ENCODE measurements at places on chromosomes 6 and 20. TPM values are rescaled to one million over a fixed set of nuclear protein-coding genes. Genes with fewer than 3 reads are reported as not detected.

Gene CPNE5
- total RNA-seq = not detected

Gene GLP1R
- total RNA-seq = not detected

Gene ZNF334
- total RNA-seq = 1.7 TPM

DNA sequence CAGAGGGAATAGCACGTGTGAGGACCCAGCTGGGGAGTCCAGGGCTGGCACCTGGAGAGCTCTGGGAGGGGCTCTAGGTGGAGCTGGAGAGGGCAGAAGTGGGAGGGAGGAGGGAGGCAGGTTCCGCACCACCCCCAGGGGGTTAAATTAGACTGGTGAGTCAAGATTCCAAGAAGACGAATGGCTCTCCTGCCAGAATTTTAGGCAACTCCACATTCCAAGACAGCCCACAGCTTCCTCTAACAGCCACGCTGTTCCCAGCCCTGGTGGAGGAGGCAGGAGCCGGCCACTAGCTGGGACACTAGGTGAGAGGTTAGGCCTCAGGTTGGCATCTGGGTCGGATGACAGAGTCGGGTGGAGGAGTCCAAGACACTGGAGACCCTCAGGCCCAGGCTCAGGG is 60.2 kb downstream of the TFAP2C start:
- DNase-seq = no peak

GRCh38 chr6:95071464-95071863 is 505.9 kb upstream of the MANEA start:
- no peak for DNase-seq

DNA sequence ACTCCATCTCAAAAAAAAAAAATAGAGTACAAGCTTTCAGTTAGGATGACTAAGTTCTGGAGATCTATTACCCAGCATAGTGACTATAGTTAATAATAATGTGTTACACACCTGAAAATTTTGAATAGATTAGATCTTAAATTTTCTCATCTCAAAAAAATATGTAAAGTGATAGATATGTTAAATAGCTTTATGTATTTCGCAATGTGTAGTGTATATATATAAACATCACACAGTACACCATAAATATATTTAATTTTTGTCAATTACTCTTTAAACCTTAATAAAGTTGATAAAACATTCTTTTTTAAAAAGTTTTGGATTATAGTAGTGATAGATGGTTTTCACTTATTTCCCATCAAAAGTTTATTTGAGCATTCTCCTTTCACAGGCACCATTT is 25.6 kb upstream of the LOC128125822 start:
- no peak for DNase-seq

- DNase-seq = no peak
Measured at GRCh38 chr6:107479089-107479690, 10.7 kb upstream of the SOBP start.

DNA sequence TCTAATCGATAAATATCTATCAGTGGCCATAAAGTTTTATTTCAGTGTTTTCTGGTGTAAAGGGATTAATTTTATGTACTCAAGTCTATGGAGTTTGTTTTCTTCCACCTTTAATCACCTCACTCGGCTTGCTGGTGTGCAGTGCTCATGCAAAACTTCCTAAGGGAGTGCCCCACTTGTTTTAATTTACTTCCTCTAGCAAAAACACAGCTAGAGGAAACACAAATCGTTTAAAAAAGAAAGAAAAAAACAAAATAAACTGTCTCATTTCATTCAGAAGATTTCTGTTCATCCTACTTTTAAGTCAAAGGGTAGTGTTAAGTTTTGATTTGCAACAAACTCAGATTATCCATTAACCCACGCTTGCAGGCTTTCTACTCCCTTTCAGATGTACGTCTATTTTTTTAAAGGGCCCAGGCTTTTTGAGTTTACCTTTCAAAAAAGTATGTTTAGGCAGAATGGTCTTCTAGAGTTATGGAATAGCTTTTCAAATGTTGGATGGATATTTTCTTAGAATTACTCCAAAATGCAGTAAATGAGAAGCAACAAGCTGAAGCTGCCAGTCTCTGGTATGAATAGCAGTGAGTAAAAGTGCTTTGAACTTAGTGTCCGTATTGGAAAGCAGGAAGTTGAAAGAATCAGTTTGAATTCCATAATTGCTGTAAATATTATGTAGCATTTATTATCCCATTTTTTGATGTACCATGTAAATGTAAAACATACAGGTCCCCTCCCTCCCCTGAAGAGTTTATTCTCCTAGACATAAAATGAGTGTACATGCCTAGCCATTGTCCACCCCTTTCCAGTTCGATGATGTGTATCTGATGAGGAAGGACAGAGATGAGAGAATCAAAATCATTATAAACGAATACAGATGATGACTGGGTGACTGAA is 113.3 kb downstream of the SLC16A10 start:
- DNase-seq = peak; percentile 16

DNA sequence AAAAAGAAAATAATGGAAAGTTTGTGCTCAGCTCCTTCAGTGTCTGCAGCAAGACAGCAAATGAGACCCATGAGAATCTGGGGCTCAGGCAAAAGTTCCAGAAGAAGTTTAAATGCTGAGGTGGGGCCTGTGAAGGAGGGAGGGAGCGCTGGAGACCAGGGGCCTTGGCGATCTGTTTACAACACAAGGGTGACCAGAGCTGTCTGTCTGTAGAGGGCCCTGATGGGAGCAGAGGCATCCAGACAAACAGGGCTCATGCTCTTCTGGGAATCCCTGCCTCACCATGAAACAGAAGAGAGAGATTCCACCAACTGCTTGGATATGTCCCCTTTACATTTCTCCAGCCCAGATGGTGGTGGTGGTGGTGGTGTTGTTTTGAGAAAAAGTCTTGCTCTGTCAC is 79.3 kb upstream of the SHLD1 start:
- DNase-seq = no peak

DNA sequence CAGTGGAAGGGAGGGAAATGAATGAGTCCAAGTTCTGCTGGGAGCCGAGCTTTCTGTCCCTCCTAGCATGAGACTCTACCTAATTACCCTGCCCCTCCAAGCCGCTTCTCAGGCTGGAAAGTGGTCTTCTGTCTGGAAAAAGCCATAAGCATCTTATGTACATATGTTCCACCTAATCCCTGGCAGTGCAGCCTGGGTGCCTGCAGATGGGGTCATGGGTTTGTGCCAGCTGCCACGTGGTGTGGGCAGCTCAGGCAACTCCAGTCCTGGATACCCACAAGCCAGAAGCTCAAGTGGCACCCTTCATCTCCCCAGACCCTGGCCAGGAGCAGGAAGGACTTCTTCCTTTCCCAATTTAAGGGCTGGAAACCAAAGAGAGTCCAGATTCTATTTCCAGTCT is 253.1 kb downstream of the LY86 start:
- DNase-seq = no peak

- DNase-seq = peak; percentile 64
Measured at GRCh38 chr6:110566346-110567125, 90.1 kb upstream of the SLC22A16 start.

Measured in HT-29 (cell line).